ENCODE measurements at places on chromosomes 5 and 9.

GRCh38 chr5:73189871-73190376 is 16.9 kb downstream of the TMEM174 start:
- no peak for DNase-seq

DNA sequence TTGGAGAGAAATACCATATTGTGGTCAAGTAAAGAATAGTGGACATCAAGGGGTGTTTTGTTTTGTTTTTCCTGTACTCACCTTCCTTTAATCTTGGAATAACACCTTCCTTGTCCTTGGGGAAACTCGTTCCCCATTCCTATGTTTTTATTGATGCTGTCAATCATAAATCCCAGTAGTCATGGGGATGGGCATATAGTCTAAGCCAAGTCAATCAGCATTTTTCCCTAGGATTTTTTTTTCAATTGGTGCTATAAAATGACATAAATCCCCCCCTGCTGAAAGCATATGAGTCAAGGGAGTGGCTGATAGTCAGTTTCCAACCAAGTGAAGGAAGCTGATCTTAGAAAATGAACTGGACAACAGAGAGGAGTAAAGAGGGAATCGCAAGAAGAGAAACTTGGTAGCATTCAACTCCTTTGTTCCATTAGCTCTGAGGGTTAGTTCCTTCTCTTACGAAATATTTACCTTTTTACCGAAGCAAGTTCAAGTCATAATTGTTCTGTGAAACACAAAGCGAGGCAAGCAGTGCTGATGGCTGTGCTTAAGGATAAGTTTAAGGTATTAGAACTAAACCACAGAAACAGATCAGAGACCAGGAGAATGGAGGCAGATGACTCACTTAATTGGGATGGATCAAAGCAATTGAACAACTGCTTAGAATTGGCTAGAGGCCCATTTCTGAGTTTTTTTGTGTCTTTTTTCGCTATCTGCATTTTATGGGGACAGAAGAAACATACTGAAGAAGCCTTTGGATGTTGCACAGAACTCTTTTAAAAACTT is 218.6 kb downstream of the SEMA6A start:
- no peak for DNase-seq

DNA sequence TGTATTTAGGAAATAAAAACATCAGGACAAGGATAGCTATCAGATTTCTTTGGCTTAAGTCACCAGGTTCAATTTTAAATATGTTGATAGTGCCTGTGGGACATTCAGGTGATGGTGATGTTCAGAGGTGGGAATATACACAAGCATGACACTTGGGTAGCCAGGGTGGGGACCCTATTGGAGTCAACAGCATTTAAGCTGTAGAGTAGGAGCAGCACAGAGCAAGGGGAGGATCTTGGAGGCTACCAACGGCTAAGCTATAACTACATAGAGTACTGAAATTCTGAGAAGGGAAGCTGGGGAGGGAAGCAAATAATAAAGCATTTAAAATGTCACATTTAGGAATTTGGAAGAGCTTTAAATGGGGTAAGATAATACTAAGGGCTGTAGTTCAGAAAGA is 177.7 kb downstream of the CPLANE1 start:
- no peak for DNase-seq

DNA sequence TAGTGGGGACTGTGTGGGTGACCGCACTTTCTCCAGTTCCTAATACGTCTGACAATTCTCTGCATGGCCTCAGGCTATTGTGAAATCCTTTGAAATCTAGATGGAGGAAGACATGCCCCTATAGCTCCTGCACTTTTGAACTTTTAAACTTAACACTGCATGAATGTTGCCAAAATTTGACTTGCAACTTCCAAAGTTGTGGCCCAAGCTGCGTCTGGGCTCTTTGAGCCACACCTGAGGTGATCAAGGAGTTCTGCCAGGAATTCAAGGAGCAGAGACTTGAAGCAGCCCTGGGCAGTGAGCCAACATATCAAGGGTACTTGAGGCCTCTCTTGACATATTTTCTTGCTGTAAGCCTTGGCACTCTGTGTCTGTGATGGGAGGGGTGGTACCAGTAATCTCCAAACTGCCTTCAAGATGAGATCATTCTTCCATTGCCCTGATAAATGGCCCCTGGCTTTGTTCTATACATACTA is 1336.1 kb upstream of the CDH9 start:
- DNase-seq, result no peak

DNA sequence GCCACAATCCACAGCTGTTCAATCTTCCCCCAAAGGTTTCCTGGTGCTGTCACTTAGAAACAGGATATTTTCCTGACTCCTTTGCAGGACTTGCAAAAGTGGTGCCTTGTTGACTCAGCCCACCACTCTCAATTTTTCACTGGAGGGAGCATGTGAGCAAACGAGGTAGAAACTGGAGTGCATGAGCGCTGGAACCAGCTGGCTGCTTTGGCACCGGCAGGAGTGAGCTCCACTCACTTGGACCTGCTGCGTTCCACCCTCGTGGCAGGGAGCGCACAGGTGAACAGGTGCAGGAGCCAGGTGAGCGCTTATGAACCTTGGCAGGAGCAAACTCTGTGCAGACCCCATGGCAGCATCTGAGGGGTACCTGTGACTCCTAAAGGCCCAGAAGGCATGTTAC is 364.1 kb upstream of the RORB start:
- no peak for DNase-seq

DNA sequence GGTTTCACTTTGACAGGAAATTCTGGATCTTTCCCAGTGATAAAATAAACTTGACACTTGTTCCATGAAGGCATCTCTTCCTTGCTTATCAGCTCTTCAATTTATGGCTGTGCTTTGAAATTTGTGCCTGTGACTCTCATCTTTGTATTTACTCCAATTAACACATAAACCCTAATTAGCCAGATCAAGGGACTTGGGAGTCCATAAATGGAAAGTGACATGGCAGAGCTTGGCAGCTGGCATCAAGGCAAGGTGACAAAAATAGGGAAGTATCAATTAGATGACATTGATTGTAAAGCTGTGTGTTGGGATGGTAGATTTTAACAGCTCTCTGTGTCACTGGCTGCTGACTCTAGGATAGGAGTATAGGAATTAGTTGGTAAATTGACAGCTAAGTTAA is 133.9 kb downstream of the PBX3 start:
- no peak for DNase-seq

GRCh38 chr5:140328036-140328764 is 18.2 kb downstream of the HBEGF start:
- no peak for DNase-seq

- DNase-seq, result no peak
Measured at GRCh38 chr5:6261668-6262067, 116.7 kb downstream of the MED10 start.

DNA sequence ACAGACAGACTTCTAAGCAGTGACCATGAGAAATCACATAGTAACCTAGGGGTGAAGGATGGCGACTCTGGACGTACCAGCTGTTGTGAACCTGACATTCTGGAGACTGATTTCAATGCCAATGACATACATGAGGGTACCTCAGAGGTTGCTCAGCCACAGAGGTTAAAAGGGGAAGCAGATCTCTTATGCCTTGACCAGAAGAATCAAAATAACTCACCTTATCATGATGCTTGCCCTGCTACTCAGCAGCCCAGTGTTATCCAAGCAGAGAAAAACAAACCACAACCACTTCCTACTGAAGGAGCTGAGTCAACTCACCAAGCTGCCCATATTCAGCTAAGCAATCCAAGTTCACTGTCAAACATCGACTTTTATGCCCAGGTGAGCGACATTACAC is 38.0 kb upstream of the CCDC152 start:
- peak; percentile 17 for DNase-seq

DNA sequence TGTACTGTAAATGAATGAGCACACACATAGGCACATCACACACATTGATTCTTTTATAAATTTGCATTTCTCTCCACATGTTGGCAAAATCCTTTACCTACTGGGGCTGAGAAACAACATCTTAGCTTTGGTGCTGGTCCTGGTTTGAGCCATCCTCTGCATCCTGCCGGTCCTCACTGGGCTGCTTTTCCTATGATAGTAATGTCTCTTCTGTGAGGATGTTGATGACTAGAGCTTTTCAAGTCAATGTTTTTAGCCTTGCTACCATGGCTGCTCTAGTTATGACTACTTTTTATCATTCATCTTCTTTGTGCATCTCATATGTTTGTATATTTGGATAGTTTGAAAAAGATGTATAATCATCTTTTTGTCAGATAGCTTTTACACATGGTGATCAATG is 280.4 kb upstream of the CD180 start:
- no peak for DNase-seq

- no peak for DNase-seq
Measured at GRCh38 chr9:36623280-36623679, 50.6 kb downstream of the MELK start.

DNA sequence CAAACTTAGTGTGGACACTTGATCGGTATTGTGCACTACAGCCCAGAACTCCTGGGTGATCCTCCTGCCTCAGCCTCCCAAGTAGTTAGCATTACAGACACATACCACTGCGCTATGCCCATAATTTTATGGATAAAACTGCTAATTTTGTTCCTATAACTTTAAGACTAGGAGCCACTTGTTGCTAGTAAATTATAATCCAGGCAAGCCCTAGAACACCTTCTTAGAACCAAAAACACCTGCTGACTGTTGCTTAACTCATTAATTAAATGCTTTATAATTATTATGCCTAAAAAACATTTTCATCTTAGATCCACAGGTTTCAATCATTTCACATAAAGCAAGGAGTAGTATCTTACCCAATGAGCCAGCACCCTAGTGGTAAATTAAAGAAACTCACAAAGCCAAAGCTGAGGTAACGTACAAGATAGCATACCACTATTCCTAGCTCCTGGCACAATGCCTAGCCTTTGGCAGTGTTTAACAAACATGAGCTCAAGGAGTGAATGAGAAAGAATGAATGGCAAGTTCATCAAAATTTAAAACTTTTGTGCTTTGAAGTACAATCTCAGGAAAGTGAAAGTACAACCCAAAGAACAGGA is 5.4 kb downstream of the MRPS27 start:
- no peak for DNase-seq

DNA sequence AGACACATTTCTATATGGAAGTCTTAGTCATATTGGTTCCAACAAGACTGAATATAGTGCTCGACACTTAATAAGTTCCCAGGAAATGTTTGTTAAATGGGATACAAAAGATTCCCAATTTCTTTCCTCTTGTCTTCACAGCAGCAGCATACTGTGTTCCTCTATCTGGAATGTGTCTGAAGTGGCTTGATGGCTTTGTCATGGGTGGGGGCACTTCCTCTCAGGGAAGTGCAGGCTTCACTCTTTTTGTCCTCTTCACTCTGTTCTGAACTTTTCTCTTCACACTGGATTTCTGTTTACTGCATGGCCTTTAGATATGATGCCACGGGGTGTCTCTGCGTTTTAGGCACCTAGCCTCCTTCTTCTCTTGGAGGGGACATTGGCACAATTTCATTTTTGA is 127.7 kb upstream of the C9orf72 start:
- no peak for DNase-seq

GRCh38 chr5:174607205-174607604 is 117.2 kb upstream of the MSX2 start:
- no peak for DNase-seq

GRCh38 chr5:151004499-151004898 is 15.9 kb upstream of the GPX3 start:
- DNase-seq, result no peak

DNA sequence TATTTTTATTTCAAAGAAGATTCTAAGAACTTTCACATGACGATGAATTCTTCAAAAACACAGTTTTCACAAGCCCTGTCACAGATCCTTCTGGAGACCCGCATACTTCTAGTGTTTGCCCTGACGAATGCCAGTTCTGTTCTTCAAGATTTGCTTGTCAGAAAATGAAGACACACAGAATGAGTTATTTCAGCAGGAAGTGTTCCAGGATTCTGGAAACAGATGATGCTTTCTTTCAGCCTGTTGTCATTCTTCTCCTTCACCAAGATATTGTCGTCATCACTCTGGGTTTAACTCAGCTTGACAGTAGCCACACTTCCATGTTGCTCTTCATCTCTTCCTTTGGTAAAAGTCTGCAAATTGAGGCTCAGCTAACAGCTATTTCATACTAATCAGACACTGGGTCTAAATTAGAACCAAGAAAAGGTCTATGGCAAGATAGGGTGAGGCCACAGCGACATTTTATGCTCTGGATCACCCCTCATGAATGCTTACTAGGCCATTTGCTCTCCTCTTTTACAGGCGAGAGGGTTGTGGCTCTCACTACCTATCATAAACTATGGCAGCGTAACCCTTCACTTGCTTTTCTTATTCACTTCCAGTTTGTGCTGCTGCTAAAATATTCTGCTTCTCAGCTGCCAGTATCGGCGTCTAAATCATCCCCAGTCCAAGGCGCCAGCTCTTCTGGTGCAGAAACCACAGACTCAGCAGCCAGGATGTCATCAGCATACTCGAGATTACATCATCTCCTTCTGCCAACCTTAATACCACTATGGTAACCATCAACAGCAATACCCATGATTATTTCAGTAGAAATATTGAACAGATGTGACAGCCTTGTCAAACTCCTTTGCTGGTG is 159.6 kb upstream of the TBCA start:
- no peak for DNase-seq

- DNase-seq, result no peak
Measured at GRCh38 chr9:16247188-16247875, 623.1 kb downstream of the BNC2 start.

DNA sequence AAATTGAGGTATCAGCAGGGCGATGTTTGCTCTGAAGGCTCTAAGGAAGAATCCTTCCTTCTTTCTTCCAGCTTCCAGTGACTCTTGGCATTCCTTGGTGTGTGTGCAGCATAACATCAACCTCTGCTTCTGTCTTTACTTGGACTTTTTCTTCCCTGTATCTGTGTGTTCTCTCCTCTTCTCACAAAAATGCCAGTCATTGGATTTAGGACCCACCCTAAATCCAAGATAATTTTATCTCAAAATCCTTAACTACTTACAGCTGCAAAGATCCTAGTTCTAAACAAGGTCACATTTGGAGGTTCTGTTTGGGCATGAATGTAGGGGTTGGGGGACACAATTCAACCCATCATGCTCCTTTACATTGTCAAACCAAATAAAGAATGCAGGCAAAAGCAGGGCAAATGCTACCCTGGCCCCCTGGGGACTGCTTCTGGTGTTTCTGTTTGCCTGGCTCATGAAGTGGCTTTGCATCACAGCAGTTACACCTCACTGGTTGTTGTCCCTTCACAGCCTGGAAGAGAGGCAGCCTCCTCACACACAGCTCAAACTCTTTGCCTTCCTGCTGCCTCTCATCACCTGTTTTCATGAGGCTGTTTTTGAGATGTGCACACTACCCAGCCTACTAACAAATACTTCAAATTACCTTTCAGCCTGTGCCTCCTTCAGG is 64.8 kb upstream of the PLCXD3 start:
- DNase-seq, result no peak

All from CD8-positive, alpha-beta memory T cell (primary cell).